Left renal cortex interstitium (tissue), 4 donors: ENCODE measurements at places on chromosomes 12 and 14.

- DNase-seq: no peak
These were observed 6.9 kb downstream of the FBXO34 start for GRCh38 chr14:55277972-55278740.

- DNase-seq: no peak
These were observed 480.2 kb upstream of the PRICKLE1 start for GRCh38 chr12:43069768-43070221.

- DNase-seq: no peak
These were observed 16.6 kb downstream of the FBRSL1 start for GRCh38 chr12:132506328-132507160.

DNA sequence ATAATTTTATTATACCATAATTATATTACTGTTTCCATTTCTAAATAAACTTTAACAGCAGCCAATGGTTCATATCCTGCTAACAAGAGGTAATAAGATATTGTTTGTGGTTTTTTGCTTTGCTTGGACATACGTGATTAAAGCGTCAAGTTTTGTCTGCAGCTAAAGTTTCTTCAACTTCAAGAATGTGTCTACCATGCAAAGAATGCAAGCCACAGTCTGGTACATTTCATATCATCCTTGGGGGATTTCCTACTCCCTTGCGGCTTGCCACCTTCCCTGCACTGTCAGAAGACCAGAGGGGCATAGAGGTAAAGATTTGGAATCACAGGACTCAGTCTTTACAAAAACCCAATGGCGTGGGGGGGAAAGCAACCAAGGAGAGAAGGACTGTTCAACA, 125.2 kb downstream of the MED13L start:
- DNase-seq: no peak

DNA sequence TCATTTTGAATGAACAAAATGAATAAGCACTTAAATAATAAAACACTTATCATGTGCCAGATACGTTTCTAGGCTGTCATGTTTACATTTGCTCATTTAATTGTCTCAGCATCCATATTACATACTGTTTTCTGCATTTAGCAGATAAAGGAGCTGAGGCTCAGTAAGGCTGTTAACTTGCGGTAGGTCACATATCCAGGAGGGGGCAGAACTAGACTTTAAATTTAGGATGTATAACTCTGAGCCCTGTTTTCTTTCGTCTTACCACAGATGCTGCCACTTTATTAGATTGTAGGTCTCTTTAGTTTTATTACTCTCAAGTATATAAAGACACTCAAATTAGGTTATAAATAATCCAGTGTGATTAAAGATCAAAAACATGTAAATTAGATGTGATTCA, 17.7 kb downstream of the IRAK4 start:
- DNase-seq: no peak

DNA sequence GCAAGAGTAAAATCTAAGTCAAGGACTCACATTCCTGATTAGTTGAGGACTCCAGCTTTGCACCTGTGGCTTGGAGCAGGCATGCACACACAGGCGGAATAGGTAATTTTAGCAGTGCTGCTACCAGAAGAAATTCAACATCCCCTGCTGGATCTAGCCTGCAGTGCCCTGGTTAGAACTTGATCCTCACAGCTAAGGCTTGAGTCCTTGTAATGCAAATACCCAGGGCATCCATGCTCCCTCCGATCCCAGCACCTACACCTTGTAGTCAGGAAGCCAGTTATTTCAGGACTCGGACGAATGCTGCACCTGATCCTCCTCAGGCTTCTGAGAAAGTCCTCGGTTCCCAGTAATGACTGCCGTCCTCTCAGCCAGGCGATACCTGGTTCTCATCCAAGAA, 309.0 kb upstream of the AMIGO2 start:
- no peak for DNase-seq

DNA sequence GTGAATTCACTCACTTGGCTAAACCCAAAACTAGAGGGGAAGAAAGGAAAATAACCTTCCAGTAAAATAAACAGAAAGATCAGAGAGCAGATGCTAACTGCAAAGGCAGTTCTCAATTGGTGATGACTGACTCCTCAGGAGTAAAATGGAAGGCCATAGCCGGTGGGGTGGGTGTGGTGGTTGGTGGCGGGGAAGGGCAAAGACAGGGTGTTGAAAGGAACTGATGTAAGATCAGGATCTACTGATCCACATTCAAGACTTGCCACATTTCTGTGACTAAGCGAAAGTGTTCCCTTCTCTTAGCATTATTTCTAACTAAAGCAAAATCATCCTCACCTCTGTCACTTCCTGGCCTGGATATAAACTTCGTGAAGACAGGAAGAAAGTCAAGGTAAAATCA, 26.3 kb upstream of the TC2N start:
- DNase-seq: no peak

- DNase-seq: no peak
These were observed 100.1 kb downstream of the CRADD start for GRCh38 chr12:93777254-93777653.

DNA sequence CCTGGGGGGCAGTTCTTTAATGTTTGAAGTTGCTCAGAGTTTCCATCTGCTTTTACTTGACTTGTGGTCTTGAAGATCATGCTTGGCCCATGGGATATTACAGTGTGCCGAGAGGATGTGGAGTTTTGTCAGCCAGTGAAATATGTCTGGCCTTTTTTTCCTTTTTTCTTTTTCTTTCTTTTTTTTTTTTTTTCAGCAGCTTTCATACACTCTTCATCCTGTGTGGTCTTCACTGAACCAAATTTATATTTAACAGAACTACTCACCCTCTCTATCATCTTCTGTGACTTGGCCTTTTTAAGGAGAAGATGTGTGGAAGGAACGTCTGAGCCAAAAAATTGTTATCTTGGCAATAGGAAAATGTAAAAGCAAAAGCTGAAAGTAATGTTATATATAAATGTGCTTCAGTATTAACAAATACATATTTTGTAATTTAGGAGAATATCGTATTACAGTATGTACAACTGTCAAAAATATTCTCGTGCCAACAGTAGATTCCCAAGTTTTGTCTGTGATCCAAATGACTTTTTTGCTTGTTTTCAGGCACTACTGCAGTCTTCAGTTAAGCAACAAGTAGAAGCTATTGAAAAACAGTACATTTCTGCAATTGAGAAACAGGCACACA, 200.6 kb downstream of the CCDC91 start:
- no peak for DNase-seq

GRCh38 chr12:59027199-59027598, 106.9 kb upstream of the LRIG3 start:
- no peak for DNase-seq

DNA sequence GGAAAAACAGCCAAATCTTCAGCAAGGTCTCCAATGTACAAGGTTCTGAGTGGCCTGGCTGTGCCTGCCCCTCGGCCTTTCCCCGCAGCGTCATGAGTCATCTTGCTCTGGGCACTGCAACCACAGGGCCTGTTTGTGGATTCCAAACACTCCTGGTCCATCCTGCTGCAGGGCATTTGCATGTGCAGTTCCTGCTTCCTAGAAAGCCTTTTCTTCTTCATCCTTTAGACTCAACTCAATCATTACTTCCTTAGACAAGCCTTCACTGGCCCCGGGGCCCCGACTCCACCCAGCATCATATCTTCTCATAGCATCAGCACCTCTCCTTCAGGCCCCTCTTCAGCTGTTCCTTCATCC, 101.8 kb upstream of the EGLN3 start:
- no peak for DNase-seq

GRCh38 chr12:53048033-53048779, 1.7 kb upstream of the TNS2 start:
- DNase-seq: no peak

- no peak for DNase-seq
These were observed 10.5 kb upstream of the WNT5B start for GRCh38 chr12:1618489-1618888.

DNA sequence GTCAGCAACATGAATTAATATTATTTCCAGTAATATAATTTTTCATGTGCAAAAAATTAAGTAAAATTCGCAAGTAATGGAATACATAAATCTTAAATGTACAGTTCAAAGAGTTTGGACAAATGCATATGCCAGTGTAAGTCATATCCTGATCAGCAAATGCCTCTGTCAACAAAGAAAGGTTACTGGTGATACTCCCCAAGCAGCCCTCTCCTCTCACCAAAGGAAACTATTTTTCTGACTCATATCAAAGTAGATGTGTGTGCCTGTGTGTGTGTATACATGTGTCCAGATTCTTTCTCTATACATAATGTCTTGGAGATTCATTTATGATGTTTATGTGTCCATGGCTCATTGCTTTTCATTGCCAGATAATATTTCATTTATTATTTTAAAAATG, 1035.0 kb downstream of the SLC16A7 start:
- DNase-seq: no peak

- DNase-seq: no peak
These were observed 207.8 kb downstream of the CRADD start for GRCh38 chr12:93884794-93885460.

DNA sequence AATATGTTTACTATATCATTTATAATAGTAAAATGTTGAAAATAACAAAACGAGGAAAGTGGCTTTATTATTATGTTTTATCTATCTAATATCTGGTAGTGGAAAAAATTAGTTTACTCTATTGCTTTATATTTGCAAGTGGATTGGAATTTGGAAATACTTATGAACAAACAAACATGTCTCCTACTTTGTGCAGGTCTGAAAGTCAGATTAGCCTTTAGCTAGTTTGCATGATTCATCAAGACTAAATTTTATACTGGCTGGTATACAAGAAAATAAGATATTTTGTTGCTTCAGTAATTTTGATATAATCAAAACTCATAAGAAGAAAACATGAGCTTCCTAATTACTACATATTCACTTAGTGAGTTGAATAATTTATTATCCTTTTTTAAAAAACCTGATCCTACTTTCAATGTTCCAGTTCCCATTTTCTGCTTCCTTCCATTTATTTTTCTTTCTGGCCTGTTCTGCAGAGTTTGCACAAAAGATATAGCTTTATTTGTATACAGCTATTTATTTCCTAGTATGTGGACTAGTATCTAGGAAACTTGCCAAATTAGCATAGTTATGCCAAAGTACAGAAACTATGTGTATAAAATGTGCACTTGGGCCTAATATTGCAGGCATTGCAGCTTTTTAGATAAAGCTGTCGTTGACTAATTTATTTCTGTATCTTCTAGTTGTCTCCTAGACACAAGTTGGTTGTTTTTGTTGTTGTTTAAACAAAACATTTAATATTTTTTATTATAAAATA, 122.0 kb downstream of the AKAP6 start:
- no peak for DNase-seq

DNA sequence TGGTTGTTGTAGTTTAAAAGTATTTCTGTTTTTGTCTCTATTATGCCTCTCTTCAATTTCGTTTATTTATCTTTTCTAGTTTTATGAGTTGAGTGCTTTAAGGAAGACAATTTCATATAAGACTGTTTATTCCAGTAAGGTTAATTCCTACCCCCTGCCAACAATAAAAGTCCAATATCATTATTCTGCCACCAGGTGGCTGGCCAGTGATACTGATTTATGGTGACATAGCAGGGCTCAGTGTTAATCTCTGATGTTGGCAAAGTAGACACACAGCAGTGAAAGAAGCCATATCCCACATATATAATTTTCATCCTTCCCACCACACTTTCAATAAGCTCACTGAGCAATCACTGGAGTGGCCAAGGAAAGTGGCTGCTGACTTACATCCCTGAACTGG, 69.0 kb upstream of the BMP4 start:
- no peak for DNase-seq

DNA sequence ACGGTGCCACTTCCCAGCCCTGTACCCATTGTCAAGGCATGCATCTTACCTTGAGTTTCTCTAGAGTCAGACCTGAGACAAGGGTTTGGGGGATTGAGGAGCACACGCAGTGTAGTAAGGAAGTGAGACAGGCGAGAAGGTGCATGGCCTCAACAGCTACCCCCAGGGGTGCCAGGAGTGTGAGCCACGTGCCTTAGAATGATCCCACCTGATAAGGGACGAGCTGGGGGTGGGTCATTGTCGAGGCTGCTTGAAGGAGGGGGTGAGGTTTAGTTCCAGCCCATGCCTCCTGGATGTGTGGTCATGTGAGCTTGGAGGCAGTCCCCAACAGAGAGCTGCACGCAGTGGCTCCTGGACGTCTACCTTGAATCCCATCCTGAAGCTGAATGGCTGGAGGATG, 320.5 kb downstream of the VRK1 start:
- no peak for DNase-seq

GRCh38 chr14:77372304-77372841, 4.5 kb downstream of the TMED8 start:
- DNase-seq: no peak

GRCh38 chr12:122121745-122122144, 43.2 kb downstream of the MLXIP start:
- DNase-seq: no peak

GRCh38 chr14:45048385-45048784, 35.5 kb upstream of the PRPF39 start:
- no peak for DNase-seq

- DNase-seq: no peak
These were observed 208.4 kb upstream of the FKBP4 start for GRCh38 chr12:2586156-2587038.

DNA sequence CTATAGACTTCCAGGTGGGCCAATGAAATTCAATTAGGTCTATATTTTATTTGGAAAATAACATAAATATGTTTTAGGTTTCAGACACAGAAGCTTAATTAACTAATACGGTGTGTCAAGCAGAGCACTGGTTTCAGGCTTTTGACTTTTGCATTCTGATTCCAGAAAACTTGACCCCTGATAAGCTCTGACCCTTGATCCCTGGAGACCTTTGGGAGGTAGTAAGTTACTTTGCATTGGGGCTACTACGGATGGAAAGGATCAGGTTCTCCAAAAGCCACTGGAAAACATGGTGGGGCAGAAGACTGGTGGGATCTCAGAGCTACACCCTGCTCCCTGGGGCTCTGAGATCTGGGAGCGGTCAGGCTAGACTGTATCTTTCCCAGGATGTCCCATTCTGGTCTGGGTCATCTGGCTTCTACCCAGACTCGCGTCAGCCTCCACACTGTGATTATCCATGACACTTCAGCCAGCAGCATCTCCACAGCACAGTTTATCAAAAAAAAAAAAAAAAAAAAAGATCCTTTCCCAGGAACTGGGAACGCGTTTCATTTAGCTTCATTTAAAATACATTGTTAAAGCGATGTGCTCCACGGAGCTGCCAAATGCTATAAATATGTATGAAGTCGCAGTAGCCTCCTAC, 17.8 kb upstream of the EMP1 start:
- DNase-seq: no peak

- no peak for DNase-seq
These were observed 148.9 kb downstream of the CHST11 start for GRCh38 chr12:104605685-104606084.
